Left lung (tissue), 14 donors: ENCODE measurements at places on chromosomes 1 and 21. TPM values are rescaled to one million over a fixed set of nuclear protein-coding genes. Genes with fewer than 3 reads are reported as not detected.

- DNase-seq: no peak
Observed at GRCh38 chr1:202172015-202172355, 11.6 kb upstream of the PTPN7 start.

DNA sequence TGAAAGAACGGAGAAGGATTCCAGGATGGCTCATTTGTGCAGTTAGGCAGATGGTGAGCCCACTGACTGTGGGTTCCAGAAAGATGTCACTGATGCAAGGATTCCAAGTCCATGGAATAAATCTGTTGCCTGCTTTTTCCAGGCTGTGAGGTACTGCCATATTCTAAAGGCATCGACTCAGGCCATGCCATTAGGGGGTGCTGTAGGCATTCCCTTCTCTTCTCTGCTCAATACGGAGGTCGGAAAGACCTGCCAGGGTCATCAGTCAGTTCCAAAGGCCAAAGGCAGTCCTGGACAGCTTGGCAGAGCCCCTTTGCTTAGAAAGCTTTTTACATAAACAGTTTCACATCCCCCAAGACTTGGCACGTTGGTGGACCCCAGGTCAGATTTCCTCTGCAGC is 31.7 kb upstream of the TMEM125 start:
- peak; percentile 26 for DNase-seq

DNA sequence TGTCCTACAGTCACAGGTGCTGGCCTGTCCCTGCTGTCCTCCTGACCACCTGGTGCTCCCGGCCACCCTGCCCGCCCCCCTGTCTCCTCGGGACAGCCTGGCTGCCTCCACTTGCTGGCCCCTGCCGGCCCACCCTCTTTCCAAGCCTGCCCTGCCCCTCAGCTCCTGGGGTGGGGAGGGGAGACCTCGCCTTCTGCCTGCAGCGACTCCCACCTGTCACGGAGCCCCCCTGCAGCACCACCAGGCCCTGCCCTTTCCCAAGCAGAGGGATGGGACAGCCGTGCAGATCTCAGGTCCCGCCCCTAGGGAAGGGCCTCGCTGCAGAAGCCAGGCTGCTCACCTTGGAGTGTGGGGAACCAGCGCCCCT is 7.5 kb downstream of the LRRC3 start:
- DNase-seq: no peak

DNA sequence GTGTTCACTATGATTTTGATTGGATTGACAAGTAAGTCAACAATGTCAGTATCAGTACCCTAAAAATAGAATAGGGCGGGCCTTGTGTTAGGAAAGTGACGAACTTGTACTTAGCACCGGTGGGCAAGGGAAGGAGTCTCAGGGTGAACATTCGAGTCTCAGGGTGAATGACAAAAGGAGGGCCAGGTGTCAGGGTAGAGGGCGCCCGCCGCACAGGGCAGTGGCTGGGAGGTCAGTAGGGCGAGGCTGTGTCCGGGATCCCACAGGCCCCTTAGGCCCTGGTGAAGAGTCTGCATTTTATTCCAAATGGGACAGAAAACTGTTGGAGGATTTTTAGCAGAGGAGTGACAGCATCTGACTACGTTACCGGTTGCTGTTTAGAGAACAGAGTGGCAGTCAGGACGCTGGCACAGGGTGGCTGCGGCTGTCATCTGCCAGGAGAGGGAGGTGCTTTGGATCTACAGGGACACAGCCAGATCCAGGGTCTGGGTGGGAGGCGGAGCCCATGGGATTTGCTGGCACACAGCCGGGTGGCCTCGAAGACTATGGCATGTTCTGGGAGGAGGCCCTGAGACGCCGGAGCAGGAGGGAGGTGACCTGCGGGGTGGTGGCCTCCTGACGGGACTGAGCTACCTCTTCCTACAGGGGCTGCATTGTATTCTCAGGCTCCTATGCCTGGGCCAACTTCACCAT is 11.0 kb downstream of the AGTRAP start:
- no peak for DNase-seq

- DNase-seq: no peak
Observed at GRCh38 chr1:214439352-214440119, 111.9 kb downstream of the PTPN14 start.

DNA sequence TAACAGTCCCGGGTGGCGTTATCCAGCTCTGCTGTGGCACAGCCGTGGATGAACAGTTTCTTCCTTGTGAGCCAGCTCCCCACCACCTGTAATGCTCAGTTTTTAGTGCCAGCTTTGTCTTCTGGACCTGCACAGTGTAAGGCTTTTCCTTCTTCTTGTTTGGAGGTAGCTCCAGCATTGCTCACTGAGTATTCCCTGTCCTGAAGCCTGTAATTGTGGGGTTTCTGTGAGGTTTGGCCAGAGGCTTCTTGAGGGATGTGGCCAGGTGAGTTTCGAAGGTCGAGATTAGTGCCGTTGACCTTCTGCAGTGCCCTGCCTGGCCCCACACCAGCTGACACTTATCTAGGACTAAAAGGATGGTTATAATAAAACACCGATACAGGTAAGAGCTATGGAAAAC is 75.0 kb downstream of the PBX1 start:
- DNase-seq: no peak

DNA sequence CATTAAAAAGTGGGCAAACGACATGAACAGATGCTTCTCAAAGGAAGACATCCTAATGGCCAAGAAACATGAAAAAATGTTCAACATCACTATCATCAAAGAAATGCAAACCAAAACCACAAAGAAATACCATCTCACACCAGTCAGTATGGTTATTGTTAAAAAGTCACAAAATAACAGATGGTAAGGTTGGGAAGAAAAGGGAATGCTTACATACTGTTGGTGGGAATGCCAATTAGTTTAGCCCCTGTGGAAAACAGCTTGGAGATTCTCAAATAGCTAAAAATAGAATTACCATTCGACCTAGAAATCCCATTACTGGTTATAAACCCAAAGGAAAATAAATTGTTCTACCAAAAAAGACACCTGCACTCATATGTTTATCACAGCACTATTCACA is 369.4 kb downstream of the KCNH1 start:
- DNase-seq: no peak

DNA sequence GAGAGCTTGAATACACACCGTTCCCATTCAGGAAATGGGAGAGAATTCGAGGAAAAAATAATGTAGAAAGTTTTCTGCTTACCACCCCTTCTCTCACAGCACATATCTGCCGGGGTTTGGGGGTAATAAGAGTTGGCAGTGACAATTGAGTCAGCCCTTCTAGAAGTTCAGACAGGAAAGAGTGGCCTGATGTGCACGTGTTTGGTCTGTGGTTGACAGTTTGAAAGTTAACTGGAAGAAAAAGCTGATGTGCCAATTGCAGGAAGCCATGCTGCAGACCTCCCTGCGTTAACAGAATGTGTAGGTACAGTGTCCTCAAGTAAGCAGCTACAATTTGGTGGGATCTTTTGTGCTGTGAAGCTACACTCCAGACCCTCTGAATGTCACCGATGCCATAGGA is 50.9 kb downstream of the DHX9 start:
- no peak for DNase-seq

DNA sequence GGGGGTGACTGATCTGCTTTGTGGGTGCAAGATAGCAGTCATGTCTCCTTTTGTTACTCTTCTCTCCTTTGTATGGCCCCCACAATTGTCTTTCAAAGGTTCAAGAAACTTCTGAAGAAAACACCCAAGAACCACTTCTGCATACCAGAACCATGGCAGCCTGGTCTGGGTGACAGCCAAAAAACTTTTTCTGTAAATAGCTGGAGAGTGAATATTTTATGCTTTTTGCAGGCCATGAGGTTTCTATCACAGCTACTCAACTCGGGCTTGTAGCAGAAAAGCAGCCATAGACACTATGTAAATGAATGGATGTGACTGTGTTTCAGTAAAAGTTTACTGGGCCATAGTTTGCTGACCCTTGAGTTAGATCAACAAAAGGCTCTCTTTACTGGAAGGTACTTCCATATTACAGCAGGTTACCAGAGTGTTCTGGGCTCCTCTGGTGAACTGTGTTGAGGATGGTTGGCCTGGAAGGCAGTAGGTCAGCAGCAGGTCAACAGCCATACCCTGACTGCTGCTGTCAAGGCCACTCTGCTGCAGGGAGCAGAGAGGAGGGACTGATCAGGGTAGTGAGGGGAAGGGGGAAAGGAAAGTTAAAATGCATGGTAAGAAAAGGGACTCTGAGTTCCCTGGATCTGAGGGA is 116.4 kb downstream of the GDAP2 start:
- DNase-seq: no peak

- no peak for DNase-seq
Observed at GRCh38 chr1:198624648-198624980, 14.2 kb upstream of the PTPRC start.

DNA sequence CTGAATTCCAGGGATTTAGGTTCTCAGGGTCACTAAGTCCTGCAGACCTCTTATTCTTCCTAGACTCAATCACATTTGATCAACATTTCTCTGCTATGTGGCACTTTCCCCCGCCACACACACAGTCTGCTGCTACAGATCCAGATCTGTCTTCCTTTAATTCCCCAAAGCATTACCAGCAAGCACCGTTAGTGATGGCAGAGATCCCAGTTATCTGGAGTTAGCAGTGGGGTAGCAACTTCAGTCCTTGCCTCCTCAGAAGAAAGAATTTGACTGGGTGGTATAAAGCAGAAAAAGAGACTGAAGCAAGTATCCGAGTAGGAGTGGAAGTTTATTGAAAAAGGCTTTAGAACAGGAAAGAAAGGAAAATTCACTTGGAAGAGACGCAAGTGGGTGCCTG is 100.4 kb upstream of the ETV3 start:
- DNase-seq: no peak

- no peak for DNase-seq
Observed at GRCh38 chr1:219560856-219561255, 52.0 kb downstream of the ZC3H11B start.

DNA sequence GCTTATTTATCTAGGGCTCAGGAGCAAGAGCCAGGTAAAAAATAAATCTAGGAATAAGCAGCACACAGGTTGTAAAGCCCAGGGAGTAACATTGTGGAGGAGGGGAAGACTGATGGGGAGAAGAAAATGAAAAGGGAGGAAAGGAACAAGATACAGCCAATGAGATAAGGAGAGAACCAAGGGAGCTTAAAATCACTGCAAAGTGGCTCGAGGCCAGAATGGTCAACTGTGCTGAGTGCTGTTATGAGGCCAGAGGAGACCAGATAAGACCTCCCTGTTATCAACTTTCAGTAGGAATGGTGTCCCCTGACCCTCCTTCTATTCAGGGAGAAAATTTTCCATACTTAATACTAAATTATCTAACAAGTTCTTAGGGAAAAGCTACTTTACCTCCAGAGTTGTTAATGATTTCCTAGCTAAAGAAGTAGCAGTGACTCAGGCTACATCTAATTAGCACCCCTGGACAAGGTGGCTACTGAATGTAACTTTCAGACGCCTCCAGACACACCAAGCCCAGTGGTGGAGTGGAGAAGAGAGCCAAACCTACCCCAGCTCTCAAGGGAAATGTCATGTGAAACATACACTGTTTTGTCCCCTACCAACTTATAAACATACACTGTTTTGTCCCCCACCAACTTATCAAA is 25.5 kb downstream of the ENAH start:
- no peak for DNase-seq

DNA sequence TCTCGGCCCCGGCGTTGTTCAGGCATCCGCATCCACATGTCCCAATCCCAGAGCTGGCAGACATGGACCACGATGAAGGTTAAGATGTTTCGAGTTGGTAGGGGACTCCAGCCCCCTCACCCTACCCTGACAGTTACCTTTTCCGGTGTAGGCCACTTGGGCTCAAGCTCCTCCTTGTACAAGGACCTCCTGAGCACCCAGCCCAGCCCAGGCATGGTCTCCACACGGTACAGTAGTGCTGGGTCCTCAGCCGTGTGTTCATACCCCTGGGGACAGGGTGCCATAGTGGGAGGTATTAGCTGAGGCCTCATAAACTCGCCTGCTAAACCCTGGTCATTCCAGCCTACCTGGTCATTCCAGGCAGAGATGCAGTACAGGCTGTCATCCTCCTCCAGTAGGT is 6.1 kb downstream of the POMGNT1 start:
- DNase-seq: no peak

GRCh38 chr1:240621249-240621648 is 9.3 kb upstream of the GREM2 start:
- no peak for DNase-seq

DNA sequence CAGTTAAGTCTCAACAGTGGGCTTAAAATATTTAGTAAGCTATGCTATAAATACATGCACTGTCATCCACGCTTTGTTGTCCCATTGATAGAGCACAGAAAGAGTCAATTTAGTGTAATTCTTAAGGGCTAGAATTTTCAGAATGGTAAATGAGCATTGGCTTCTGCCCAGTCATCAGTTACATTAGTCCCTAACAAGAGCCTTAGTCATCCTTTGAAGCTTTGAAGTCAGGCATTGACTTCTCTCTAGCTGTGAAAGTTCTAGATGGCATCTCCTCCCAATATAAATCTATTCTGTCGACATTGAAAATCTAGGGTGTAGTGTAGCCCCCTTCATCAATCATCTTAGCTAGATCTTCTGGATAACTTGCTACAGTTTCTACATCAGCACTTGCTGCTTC is 12.0 kb upstream of the LPGAT1 start:
- no peak for DNase-seq

GRCh38 chr1:39522661-39523567 is 31.5 kb downstream of the BMP8A start:
- DNase-seq: no peak

DNA sequence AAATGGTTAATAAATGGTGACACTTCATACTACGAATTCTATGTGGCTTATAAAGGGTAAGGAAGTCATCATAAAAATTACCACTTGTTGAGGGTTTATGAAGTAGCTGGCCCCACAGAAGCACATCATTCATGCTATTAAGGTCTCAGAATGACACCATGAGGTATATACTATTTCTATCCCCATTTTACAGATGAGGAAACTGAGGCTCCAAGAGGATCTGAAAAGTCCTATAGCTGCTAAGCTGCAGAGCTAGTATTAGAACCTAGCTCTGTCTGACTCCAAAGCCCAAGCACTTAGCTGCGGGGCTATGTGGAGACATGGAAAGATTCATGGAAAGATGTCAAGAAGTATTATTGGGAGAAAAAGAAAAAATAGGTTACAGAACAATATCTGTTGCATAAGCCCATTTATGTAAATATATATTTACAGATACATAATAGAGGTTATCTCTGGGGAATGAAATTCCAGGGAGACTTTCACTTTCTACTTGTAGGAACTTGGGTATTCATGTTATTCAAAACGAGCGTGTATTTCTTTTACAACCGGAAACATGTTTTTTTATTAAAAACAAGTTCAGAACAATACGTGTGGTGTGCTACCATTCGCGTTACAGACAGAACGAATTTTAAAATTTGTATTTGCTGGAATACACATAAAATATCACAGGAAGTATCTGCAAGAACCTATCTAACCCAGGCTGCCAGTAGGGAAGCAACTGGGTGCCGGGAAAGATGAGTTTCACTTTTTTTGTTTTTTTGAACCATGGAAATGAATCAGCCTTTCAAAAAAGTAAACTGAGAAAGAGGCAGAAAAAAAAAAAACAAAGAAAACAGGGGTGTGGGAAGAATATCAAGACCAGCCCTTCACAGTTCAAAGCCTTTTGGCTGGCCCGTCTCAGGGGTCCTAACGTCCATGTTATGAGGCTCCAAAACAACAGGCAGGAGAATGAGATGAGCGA is 13.4 kb downstream of the SPOCD1 start:
- no peak for DNase-seq

Gene SYT14
- polyA plus RNA-seq: 0.16 TPM

Gene TMEM61
- polyA plus RNA-seq: 0.24 TPM

Gene ADGRL4
- polyA plus RNA-seq: 15.9 TPM

Gene RNU1-3
- 1.8 TPM for polyA plus RNA-seq

Gene FABP3
- 7.8 TPM for polyA plus RNA-seq
